HepG2 (cell line): ENCODE measurements at places on chromosomes 16 and 17.

- DNase-seq, result no peak
Observed at GRCh38 chr16:77191259-77191969, 424 bp downstream of the MON1B start.

DNA sequence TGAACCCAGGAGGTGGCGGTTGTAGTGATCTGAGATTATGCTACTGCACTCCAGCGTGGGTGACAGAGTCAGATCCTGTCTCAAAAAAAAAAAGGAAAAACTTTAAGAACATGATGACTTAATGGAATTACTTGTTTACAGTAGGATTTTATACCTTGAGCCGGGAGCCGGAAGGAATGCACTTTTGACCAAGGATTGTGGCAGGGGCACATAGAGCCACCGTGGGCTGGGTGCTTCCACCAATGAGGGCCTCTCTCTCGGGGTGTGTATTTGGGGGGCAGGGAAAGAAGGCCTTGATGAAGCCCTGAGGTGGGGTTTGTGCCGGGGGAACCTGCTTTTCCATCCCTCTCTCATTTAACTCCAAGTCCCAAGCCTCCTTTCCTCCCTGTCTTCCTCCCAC lies 6.7 kb upstream of the NAGPA start:
- DNase-seq, result no peak

DNA sequence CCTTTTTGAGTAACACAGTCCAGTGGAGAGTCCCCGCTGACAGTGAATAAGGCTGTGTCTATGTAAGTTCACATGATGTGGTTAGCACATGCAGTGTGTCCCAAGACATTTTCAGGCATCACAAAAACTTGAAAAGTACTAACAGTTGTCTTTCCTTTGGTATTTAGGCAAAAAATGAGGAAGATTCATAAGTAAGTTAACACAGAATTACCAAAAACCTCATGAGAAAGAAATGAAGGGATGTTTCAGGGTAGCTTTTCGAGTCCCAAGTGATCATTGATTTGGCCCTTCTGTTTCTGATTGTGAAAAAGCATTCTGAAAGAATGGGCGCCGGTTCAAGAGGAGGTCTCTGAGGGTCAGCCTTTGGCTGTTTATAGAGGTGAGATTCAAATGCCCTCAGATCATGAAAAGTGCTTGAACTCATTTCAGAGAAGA lies 529 bp upstream of the ASPA start:
- DNase-seq, result no peak

DNA sequence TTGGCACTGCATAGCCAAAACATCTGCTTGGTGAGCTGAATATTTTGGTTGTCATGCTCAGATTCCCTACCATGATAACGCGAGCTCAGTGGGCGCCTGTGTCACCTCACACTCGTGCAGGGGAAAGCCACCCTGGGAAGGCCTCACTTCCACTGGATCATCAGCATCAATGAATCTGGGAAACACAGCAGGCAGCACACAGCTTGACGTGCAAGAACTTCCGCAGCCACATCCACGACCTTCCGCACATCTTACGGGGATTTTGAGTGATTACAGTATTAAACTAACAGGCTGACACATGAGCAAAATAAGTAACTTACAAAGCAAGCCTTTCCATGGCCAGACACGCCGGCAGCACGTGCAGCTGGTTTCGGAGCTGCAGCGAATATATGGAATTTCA lies 54.7 kb upstream of the FOXF1 start:
- no peak for DNase-seq

DNA sequence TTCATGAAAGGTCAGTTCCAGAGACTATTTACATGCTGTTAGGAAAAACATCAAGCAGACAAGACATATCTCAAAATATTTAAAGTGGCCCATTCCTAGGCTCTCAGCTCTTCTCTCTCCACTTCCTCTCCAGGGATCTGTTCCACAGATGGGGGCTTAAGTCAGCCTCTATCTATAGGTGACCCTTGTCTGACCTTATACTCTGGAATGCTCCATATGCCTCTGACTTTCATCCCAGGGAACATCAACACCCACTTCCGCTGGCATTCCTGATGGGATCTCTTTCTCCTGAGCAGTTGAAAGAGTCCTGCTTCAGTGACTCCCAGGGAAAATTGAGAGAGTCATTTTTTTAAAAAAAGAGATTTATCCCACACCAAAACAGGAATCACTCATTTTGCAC lies 11.5 kb upstream of the WIPI1 start:
- DNase-seq, result peak; percentile 76

GRCh38 chr16:85350146-85350728 lies 238.0 kb upstream of the CIBAR2 start:
- no peak for DNase-seq

GRCh38 chr17:50561746-50562141 lies 1.2 kb downstream of the CACNA1G start:
- no peak for DNase-seq

DNA sequence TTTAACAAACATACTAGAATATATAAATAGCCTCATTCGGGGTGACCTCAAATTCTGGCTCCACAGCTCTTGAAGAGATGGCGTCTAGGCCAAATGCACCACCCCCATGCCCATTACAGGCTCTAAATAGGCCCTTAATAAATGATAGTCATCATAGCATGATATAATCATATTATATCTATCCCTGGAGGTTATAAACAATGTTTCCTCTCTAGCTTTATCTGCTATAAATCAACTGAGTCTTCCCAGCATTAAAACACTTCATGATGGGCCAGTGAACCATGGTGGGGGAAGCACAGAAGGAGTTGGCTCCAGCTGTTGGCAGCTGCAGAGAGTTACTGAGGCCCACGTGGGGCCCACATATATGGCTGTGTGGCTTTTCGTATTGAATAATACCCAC lies 214.9 kb upstream of the MPHOSPH6 start:
- no peak for DNase-seq

- DNase-seq, result no peak
Observed at GRCh38 chr17:34302636-34303035, 16.6 kb upstream of the CCL8 start.

- no peak for DNase-seq
Observed at GRCh38 chr16:503150-504071, 24.1 kb upstream of the CAPN15 start.

- no peak for DNase-seq
Observed at GRCh38 chr16:1556254-1556653, 22.8 kb downstream of the TMEM204 start.

- no peak for DNase-seq
Observed at GRCh38 chr17:27882162-27882840, 10.9 kb downstream of the LYRM9 start.

DNA sequence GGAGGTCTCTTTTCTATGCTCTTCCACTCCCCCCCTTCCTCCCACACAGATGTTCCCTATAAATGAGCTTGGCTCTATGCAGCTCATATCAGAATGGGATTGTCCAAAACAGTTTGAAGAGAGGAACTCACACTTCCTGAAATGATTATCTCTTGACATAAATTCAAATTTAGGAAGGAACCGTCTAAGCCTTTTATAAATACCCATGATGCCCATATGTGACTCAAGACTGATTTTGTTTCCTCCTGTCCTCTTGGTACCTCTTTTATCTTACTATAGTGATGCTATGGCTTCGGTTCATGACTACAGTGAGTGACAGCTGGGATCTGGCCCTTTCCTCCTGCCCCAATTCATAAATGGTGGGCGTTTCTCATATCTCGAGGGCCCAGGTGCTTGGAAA lies 16.6 kb upstream of the TERF2 start:
- DNase-seq, result no peak

DNA sequence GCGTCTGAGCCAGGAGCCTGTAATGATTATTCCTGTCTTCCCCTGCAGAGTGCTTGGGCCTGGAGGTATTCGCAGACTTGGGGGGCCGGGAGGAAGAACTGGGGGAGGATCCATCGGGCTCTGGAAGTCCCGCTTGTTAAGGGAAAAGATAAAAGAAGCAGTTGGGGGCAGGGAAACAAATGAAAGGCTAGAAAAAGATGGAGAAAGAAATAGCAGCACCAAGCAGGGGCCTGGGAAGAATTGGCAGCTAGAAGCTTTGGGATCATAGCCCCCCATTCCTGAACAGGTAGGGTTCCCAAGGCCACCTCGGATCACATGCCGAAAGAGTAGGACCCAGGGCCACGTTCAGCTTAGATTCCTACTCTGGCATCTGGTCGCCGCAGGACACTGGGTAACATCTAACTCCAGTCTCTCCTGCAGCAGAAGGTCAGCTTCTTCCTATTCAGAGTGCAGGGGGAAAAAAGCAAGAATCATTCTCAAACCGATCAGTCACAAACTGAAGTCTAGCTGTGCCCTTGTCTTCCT lies 23.6 kb downstream of the ADAM11 start:
- DNase-seq, result no peak

DNA sequence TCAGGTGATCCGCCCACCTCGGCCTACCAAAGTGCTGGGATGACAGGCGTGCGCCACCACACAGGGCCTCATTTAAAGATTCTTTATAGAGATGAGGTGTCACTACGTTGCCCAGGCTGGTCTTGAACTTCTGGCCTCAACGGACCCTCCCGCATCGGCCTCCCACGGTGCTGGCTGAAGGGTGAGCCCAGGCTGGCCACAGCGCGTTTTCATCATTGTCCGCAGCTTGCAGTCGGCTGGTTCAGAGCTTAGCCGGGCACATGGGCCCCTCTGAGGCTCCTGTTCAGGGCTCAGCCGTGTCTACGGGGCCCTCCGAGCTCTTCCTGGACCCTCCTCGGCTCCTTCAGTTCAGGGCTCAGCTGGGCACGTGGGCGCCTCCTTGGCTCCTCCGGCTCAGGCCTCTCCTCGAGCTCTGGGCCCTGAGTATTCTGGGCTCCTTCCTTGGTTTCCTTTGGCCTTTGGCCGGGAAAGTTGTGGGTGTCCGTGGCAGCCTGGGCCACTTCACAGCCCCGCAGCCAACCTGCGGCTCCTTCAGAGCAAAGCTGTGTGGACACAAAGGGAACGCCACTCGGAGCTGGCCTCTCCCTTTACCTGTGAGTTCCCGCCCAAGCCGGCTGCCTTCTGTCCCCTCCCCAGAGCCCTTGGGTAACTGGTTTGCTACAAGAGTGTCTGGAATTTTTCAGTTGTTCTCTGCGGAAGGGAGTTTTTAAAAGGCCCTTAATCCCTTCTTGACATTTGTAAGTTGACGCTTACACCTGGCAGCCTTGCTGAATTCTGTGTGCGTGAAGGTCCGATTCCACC lies 1.2 kb upstream of the MSLN start:
- DNase-seq, result no peak
